CD4-positive, alpha-beta T cell treated with Interleukin-21 for 1 hour (primary cell): ENCODE measurements at places on chromosomes 13 and 19.

GRCh38 chr19:6416658-6417405 is 7.8 kb downstream of the KHSRP start:
- DNase-seq, result no peak

DNA sequence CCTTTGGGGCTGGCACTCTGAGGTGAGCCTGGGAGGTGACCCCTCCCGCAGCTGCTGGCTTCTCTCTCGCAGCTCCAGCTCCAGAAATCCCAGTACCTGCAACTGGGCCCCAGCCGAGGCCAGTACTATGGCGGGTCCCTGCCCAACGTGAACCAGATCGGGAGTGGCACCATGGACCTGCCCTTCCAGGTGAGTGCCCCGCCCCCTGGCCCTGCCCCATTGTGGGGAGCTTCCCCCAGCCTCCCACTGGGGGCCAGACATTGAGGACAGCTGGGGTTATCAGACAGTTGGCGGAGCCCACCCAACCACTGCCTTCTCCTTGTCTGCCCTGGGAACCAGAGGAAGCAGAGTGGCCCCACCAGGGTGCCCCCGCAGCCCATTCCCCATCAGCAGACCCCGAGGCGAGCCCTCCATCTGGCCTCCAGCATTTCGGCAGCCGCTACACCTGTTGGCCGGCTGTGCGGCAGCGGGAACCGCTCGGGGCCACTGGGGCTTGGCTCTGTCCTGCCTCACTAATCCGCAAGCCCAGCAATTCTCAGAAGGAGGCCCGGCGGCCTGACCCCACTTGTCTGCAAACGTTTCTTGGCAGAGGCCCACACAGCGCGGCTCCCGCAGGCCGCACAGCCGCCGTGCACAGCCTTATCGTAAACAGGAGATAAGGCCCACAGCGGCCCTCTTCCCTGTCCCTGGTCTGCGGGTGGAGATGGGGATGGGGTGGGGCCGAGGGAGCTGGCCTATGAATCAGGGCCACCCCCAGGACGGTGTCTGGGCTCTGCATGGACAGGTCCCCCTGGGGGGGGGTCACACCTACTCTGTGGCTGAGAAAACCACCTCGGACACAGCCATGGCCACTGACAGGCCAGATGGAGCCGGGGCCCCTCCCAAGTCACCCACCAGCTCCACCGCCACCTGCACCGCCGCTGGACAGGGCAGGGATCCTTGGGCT is 48.0 kb downstream of the COMP start:
- DNase-seq, result no peak

DNA sequence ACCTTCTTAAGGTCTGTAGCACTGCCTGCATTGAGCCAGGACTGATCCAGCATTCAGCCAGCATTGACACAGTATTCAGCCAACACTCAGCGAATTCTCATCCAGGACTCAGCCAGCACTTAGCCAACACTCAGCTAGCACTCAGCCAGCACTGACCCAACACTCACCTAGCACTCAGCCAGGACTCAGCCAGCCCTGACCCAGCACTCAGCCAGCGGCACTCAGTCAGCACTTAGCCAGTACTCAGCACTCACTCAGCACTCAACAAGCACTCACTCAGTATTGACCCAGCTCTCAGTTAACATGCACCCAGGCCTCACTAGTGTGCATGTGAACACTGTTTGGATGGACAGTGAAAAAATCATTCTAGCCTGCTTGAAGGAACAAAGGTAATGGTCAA is 55.0 kb downstream of the TSHZ3 start:
- DNase-seq, result no peak

DNA sequence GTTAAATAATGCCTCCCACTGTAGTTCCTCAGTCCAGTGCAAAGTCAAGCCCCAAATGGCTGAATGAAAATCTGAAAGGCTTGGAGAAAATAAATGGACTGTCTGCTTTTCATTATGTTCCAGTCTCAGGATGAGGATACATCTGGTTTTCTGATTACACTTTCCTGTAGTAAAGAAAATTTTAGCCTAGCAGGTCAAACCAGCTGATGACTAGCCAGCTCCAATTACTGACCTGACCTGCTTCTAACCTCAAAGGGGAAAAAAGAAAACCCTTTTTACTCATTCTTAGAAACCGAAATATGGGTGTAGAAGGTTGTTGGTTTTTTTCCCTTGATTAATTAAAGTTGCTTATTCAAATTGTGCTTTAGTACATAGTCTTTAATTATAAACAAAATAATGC is 418.4 kb downstream of the EFNB2 start:
- DNase-seq, result no peak

DNA sequence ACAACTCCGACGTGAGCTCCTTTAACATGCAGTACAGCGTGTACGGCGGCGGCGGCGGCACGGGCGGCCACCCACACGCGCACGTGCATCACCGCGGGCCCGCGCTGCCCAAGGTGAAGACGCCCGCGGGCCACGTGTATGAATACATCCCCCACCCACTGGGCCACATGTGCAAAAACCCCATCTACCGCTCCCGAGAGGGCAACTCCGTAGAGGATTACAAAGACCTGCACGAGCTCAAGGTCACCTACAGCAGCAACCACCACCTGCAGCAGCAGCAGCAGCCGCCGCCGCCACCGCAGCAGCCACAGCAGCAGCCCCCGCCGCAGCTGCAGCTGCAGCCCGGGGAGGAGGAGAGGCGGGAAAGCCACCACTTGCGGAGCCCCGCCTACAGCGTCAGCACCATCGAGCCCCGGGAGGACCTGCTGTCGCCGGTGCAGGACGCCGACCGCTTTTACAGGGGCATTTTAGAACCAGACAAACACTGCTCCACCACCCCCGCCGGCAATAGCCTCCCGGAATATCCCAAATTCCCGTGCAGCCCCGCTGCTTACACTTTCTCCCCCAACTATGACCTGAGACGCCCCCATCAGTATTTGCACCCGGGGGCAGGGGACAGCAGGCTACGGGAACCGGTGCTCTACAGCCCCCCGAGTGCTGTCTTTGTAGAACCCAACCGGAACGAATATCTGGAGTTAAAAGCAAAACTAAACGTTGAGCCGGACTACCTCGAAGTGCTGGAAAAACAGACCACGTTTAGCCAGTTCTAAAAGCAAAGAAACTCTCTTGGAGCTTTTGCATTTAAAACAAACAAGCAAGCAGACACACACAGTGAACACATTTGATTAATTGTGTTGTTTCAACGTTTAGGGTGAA is 6.6 kb downstream of the SLITRK5 start:
- DNase-seq, result no peak

DNA sequence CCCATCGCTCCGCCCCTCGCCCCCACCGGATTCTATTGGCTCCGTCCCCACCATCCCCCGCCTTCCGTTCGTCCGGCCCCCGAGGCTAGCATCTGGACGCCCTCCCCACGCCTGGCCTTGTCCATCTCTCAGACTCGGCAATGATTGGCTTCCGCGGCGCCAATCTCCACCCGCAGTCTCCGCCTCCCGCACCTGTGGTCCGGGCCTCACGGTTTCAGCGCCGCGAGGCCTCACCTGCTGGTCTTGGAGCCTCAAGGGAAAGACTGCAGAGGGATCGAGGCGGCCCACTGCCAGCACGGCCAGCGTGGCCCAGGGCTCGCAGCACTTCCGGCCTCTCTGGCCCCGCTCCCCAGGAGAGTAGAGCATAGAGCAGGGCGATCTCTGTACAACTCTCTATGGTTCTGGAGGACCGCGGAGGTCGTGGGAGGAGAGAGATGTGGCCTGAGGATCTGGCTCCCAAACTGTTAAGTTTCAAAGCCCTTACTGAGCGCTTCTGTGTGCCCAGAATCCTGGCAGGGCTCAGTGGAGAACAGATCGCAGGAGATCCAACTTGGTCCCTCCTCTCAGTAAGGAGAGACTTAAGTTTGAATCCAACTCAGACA is at the start of gene ERCC1:
TSS of gene ERCC1 (minus strand) at position 329 of the 602 bp plus-strand sequence. CDS start 543 bp downstream, outside the sequence.
- DNase-seq, result peak; percentile 92

GRCh38 chr13:37230346-37230745 is 124.9 kb upstream of the CSNK1A1L start:
- no peak for DNase-seq

GRCh38 chr19:6718741-6719539 is 1.5 kb downstream of the C3 start:
- peak; percentile 31 for DNase-seq

DNA sequence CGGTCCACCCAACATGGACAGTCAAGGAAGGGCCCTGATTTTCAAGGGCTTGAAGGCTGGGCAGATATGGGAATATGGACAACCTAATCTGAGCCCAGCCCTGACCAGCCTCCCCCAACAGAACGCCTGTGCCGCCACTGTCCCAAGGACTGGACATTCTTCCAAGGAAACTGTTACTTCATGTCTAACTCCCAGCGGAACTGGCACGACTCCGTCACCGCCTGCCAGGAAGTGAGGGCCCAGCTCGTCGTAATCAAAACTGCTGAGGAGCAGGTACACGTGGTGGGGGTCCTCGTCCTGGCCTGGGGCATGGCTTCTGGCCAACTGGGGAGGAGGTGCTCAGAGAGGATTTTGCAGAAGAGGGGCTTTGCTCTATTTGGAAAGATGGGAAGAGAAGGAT is 3.5 kb downstream of the CLEC4M start:
- no peak for DNase-seq

DNA sequence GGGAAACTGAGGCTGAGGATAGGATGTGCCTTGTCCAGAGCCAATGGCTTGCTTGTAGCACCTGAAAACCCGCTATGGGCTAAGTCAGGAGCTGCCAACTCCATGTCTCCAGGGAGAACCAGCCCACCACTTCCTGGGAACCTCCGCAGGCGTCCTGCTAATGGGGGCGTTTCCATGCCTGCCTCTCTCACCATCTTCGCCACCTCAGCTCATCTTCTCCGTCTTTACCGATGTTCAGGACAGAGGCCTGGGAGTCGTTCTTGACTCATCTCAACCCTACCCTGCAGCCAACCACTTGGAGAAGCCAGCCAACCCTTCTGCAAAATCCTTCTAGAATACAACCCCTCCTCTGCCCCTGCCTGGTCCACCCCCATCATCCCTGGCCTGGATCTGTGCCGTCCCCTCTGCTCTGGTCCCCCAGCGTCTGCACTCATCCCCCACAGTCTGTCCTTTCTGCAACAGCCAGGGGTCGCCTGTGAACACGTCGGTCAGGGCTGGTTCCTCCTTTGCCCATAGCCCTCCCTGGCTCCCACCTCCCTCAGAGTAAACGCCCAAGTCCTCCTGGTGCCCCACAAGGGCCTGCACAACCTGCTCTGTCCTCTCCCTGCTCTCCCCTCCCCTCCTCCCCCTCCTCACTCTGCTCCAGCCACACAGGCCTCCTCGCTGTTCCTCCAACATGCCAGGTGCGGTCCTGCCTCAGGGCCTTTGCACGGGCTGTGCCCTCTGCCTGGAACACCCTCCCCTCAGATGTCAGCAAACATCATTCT is 31.0 kb downstream of the PTPRS start:
- DNase-seq, result no peak

DNA sequence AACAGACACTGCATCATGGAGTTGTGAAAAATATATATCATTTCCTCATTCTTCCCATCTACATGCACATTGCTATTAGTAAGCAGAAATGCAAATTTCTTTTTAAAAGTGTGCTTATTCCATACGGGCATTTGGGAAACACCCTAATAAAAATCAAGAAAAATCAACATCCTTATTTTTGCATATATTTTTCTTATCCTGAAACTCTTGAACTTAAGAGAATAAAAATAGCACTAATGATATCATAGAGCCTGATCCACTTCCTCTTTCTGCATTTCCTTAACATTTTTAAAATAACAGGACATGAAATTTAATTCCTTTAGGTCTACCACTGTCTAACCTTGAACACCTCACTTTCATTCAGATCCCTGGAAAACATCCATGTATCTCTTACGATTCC is 123.3 kb downstream of the VWA8 start:
- no peak for DNase-seq

- DNase-seq, result no peak
These were observed 58.3 kb downstream of the ZMYM2 start for GRCh38 chr13:20016649-20017364.

DNA sequence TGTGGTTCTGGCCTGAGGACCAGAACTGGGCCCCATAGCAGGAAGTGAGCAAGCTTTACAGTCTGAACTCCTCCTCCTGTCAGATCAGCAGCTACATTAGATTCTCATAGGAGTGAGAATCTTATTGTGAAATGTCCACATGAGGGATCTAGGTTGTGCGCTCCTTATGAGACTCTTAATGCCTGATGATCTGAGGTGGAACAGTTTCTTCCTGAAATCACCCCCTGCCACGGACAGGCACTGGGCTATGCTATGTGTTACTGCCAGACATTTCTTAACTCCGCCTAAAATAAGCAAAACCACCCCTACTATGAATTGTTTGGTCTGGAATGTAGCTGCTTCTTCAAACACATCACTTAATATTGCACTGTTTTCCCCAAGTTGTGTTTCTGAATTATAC is 4.6 kb downstream of the FBXL3 start:
- no peak for DNase-seq

DNA sequence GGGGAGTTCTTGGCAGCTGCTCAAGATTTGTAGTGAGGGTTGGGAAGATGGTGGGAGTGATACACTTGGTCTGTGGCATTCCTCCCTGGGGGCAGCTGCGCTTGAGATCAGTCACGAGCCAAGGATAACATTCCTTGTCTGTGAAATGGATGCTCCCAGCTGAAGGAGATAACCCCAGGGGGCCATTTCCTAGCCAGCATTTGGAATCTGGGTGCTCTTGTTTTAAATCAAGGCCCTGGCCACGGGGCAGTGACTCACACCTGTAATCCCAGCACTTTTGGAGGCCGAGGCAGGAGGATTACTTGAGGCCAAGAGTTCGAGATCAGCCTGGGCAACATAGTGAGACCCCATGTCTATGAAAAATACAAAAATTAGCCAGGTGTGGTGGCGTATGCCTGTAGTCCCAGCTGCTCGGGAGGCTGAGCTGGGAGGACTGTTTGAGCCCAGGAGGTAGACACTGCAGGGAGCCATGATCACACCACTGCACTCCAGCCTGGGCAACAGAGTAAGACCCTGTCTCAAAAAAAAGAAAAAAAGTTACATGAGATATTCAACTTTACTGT is 4.6 kb downstream of the PKN1 start:
- no peak for DNase-seq

GRCh38 chr19:7565332-7565731 is 29.8 kb downstream of the PNPLA6 start:
- DNase-seq, result no peak

DNA sequence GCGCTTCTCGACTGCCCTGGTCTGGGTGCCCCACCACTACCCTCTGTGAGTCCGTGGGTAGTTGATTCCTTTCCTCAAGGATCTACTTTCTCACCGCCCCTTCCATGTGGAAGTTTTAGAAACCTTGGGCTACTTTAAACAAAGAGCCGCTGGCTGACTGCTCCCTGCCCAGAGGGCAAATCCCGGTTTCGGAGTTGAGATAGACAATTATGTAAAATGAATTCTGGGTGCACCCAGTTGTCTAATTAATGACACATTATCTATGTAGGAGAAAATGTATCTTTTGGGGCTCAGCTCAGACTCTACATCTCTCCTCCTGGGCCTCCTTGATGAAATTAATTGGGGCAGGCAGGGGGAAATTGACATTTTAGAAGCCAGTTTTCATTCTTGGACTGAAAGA is 305.4 kb downstream of the UQCRFS1 start:
- DNase-seq, result no peak

GRCh38 chr13:40235160-40235796 is 431.2 kb downstream of the FOXO1 start:
- DNase-seq, result no peak

- DNase-seq, result no peak
These were observed 16.1 kb upstream of the STRN4 start for GRCh38 chr19:46762245-46762890.
